Small intestine (tissue), 16 donors: ENCODE measurements at places on chromosomes 7 and 10. TPM values are rescaled to one million over a fixed set of nuclear protein-coding genes. Genes with fewer than 3 reads are reported as not detected.

Gene SCRN1
- polyA plus RNA-seq = 11.1 TPM

Gene HOXA9
- polyA plus RNA-seq = 74.3 TPM

Gene PRLHR
- not detected for polyA plus RNA-seq

Gene TCAF2
- 0.54 TPM for polyA plus RNA-seq

Gene TFEC
- polyA plus RNA-seq = 128 TPM

Gene CTTNBP2
- polyA plus RNA-seq = 2.5 TPM

Gene NAT16
- polyA plus RNA-seq = 0.04 TPM

Gene ZKSCAN1
- 15.4 TPM for polyA plus RNA-seq

Gene TUBB8
- not detected for polyA plus RNA-seq

Gene ENTPD1
- polyA plus RNA-seq = 9.8 TPM

Gene GHRHR
- polyA plus RNA-seq = not detected

Gene MYOZ1
- polyA plus RNA-seq = 0.54 TPM
